ENCODE measurements at places on chromosomes 12 and 14.

GRCh38 chr14:44271637-44272036 lies 235.4 kb downstream of the FSCB start:
- no peak for DNase-seq

DNA sequence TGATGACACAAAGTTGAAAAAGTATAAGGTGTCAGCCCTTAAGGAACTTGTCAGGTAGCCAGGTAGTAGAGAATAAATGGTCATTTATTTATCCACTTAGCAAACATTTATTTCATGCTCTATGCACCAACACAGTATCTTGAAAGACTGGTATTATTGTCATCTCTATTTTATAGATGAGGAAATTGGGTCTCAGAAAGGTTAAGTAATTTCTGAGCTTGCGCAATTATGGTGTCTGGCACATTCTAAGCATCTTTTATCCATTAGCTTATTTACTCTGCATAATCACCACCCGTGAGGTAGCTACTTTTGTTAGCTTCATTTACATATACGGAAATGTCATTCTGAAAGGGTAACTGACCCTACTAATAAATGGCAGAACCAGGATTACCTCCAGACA lies 2.5 kb upstream of the UTP20 start:
- no peak for DNase-seq

- no peak for DNase-seq
These were observed 353.7 kb downstream of the LRIG3 start for GRCh38 chr12:58566599-58566998.

GRCh38 chr12:67026487-67027246 lies 242.5 kb upstream of the CAND1 start:
- no peak for DNase-seq

DNA sequence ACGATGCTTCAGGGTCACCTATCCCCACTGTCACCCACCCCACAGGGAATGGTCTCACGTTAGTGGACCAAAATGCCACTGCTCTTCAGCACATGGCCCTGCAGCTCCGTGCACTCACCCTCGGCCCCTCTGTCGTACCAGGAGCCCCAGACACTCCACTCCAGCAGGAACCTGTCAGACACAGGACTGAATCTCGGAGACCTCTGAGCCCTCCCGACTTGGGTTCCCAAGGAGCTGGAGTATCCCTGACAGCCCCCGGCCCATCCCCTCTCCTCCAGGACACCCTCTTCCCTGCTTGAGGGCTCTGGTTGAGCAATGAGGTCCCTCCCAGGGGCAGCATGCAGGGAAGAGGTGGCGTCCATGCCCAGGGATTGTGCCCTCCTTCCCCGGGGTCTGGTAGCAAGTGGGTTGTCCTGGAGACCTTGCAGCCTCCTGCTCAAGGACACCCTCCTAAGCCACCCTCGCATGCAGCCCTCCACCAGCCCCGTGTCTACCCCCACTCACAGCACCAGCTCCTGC lies 20.4 kb upstream of the LRTM2 start:
- no peak for DNase-seq

GRCh38 chr12:1795221-1795784 lies 25.1 kb upstream of the LRTM2 start:
- DNase-seq, result no peak

DNA sequence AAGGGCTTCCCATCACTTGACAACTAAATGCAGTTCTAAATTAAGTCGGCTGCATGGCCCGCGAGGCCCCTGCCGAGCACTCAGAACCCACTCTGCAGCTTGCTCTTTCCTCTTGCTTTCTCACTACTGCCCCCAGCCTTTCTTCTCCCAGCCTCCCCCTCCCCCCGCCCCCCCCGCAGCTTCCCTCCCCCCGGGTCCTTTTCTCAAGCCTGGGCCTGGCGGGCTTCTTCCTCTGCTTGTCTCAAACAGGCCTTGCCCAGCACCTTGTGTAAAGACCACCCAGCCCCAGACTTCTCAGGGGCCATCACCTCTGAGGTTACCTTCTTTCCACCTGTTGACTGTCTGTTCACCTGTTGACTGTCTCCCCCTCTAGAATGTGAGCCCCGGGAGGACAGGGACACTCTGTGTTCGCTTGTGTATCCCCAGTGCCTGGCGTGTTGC lies 1.1 kb downstream of the CYP46A1 start:
- no peak for DNase-seq

- no peak for DNase-seq
These were observed 247.8 kb upstream of the OR4E1 start for GRCh38 chr14:21921453-21921852.

DNA sequence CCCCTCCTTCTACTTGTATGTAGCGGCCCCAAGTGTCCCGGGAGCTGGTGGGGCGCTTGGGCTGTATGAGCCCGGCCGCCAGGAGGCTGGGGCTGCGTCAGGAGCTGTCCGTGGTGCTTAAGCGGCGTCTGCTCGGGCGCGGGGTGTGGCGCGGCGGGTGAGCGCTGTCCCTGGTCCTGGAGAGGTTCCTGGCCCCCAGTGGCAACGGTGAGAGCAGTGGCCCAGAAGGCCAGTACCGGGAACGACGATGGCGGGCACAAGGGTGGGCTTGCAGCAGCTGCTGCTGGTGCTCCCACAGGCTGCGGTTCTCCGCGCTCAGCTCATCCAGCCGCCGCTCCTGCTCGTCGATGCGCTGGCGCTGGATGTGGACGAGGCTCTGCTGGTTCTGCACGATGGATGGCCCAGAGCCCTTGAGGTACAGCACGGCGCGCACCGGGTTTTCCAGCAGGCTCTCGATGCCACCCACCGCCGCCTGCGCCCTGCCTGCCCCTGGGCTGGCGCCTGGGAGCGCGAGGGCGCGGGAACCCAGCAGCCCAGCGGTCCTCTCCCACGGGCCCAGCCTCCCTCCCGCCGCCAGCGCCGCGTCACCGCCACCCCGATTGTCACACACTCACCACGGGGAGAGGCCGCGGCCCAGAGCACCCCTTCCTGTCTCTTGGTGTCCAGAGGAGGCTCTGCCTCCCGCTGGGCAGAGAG lies 41.9 kb upstream of the FKBP4 start:
- DNase-seq, result peak; percentile 51

DNA sequence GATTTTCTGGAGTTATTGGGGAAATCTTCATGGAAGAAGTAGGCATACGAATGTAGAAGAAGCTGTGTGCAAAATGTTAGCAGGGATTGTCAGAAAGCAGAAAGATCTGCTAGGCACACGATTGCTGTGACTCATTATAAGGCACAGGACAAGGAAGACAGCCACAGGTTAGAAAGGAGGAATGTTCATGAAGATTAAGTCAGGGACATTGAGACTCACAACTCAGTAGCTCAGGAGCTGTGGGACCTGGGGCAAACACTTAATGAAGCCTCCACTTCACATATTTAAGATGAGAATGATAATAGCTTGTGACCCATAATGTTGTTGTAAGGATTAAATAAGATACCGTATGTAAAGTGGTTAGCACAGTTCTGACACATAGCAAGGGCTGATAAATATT lies 26.6 kb upstream of the RTRAF start:
- no peak for DNase-seq

DNA sequence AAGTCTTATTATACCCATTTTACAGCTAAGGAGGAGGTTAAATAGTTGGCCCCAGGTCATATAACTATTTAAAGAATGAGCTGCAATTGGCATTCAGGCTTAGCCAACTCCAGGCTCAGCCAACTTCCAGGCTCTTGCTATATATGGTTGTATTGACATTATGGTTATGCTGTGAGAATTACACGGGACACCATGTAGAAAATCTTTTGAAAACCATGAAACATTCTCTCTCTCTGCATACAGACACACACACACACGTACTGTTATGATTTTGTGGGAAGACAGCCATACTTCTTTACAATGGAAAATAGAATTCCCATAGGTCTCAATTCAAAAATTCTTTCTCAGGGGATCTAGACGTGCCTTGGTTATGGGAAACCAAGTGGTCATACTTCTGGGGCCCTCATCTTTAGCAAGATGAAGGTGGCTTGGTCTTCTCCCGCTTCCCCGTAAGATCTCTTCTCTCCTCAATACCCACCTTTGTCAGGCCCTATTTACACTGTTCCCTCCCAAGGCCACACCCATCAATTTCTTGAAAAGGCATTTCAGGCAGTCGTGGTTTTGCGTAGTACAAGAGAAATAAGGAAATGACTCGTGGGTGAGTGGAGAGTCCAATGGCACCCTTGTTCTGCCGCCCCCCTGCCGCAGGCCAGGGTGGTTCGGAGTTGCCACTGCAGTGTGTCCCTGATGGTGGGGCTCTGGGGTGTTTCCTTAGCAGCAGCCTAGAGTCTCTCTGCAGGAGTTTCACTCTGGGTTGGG lies 10.0 kb upstream of the GPRC5A start:
- no peak for DNase-seq

- no peak for DNase-seq
These were observed 4.6 kb downstream of the SSH1 start for GRCh38 chr12:108852674-108853309.

Data from stimulated activated CD4-positive, alpha-beta T cell treated with anti-CD3 and anti-CD28 coated beads, Interleukin-1b, Interleukin-23, amount 100 ng/mL, for 24 hours (primary cell).